ENCODE measurements at places on chromosomes 5 and 9.

GRCh38 chr5:146721073-146721815, 157.3 kb downstream of the PPP2R2B start:
- DNase-seq = no peak

GRCh38 chr5:67377631-67378030, 181.0 kb upstream of the CD180 start:
- peak; percentile 67 for DNase-seq

DNA sequence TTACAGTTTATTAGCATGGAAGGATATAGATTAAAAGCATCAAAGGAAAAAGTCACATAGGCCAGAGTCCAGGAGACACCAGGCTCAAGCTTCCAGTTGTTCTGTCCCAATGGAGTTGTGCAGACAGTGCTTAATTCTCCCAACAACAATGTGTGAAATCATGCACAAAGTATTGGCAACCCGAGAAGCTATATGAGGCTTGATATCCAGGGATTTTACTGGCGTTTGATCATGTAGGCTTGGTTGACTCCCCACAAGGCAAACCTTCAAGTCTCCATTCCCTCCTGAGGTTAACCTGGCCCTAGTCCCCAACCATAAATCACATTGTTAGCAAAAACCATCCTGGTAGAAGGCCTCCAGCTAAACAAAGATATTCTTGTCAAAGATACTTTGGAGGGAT, 141.5 kb downstream of the ADAMTS19 start:
- DNase-seq = no peak

DNA sequence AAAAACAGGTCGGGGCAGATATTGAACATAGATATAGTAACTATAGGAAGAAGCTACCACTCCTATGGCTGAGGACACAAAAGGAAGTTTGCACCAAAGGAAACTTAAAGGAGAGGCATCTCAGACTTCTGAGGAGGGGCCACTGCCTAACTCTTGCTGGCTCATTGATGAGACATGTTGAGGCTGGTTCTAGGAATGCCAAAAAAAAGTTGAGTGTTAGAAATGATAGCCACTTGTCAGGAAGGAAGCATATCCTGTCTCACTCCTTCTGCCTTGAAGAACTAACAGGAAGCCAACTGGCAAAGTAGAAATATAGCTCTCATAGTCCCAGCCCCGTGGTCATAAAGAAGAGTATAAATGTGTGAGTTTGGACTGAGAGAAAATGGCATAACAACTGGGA, 23.3 kb upstream of the STOM start:
- DNase-seq = no peak

DNA sequence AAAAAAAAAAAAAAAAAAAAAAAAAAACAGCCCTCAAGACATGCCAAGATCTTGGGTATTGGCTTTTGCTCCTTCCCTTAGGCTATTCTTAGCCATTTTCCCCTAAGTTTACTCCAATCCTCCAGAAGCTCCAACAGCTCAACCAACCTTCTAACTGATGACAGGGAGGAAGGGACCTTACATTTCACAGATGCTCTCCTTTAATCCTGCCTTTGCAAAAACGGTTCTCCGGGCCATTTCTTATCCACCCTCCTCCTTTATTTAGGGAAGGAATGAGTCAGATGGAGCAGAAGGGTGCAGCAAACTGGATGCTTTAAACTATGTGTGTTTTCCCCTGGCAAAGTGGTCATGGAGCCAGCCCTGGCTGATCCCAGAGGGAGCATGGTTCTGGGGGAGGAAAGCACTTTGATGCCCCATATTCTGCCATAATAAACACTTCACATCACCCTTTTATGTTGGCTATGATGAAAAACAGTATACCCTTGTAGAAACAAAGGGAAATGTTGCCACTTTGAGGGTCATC, 369.4 kb upstream of the DMAC1 start:
- no peak for DNase-seq

DNA sequence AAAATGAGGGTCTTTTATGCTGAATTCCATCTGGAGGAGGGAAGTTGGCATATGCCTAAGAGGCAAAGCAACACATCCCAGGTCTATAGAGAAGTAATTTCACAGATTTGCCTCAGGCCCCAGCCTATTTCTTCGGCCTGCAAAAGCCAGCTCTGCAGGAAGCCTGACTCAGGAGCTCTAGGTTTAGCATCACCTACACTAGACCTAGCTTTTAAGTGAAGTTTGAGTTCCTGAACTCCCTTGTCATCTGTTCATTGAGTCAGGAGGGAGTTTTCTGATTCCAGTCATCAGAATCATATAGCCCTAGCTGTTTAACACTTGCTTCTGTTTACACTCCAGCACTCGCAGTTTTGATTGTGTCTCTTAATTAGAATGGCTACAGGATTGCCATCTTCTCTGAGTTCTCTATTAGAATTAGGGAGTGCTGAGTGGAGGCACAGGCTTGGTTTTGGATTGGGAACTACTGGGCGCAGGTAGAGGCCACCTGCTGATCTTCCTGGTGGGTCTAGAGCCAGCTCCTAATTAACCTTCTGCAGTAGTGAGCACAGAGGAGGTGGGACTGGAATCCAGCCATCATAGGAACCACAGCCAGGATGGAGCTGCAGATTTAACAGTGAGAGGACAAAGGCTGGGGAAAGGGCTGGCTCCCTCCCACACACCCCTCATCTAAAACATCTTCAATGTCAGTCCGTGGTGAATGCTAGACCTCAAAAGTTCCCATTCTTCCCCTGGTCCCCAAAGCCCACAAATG, 179.5 kb downstream of the TRIO start:
- DNase-seq = no peak

Data from D341Med (cell line).